ENCODE measurements at places on chromosomes 7 and 10. TPM values are rescaled to one million over a fixed set of nuclear protein-coding genes. Genes with fewer than 3 reads are reported as not detected.

The ELN gene
- 9.4 TPM for total RNA-seq

The SEC61A2 gene
- 1.3 TPM for total RNA-seq

The LIPM gene
- not detected for total RNA-seq

The TMEM168 gene
- total RNA-seq = 15.2 TPM

The WDR86 gene
- 3.5 TPM for total RNA-seq

The CRPPA gene
- 4.2 TPM for total RNA-seq

The FAM24B gene
- 0.84 TPM for total RNA-seq

The NPTX2 gene
- total RNA-seq = 57.4 TPM

The NKX1-2 gene
- total RNA-seq = not detected

The CHCHD1 gene
- total RNA-seq = 42.5 TPM

GRCh38 chr10:116931806-116932205 lies 73.2 kb downstream of the SHTN1 start:
- no peak for DNase-seq

DNA sequence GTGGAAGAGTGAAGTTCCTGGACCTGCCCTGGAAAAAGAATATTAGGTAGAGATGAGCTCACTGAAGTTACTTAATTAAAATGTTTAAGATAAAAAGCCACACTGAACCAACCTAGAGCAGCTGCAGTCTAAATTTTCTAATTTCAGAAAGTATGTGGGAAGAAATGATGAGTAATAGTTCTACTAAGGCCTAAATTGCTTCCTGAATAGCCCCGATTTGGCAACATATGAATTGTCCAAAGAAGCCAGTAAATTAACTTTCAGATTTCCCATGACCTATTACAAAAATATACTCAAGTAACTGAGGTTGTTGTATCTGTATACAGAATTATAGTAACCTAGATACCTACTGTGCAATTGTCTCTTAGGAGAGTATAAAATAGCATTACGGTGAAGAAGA lies 312.6 kb downstream of the IPMK start:
- no peak for DNase-seq

DNA sequence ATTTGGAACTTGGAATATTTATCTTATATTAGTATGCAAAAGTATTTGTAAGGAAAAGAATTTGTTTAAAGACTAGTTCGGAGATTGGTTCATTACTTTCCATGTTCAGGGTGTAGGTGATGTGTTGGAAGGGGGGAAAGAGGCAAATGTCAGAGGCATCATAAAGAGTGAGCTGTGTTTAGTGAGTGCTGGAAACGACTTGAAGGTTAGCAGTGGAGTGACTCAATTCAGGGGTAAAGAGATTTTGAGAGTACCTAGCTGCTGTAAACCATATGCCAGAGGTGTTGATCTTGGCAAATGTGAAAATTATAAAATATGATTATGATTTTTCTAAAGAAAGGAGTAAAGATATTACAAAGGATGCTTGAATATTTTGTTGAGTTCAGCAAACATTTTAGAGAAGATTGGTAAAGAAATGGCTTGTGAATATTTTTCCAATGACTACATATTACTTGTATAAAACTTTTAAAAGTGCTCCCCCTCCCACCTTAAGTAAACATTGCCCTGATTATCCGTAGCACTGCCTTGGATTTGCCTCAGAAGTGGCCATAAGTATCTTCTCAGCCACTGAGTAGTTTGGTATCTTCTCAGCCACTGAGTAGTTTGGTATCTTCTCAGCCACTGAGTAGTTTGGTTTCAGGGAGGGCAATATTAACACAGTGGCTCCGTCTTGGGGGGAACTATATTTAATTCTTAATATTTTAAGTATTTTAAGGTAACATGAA lies 51.5 kb downstream of the ZNRF2 start:
- no peak for DNase-seq

DNA sequence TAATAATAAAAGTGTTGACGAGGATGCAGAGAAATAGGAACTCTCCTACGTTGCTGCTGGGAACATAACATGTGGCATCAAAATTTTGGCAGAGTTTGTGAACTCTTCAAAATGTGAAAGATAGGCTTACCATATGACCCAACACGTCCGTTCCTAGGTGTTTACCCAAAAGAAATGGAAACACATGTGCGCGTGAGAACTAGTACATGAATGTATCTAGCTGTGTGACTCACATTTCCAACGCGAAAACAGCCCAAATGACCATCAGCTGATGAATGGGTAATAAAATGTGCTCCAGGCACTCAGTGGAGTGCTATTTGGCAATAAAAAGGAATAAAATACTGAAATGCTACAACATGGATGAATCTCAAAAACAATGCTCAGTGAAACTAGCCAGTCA lies 10.4 kb upstream of the ELFN1 start:
- no peak for DNase-seq

DNA sequence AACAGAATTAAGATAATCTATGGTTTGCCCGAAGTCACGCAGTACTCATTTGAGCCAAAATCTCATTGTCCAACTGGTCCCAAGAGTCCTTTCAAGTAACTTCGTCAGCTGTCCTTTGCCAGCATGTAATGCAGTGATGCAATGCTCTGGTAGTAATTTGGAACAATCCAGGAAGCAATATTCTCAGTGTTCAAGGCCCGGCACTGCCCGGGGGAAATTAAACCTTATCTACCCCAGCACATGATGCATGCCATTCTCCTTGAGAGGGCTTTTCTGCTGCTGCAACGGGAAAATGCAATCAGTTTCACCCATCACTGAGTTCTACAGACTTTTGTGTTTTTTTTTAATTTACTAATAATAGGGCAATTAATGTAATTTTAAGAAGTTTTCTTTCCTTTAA lies 77.6 kb upstream of the NME8 start:
- DNase-seq = no peak

DNA sequence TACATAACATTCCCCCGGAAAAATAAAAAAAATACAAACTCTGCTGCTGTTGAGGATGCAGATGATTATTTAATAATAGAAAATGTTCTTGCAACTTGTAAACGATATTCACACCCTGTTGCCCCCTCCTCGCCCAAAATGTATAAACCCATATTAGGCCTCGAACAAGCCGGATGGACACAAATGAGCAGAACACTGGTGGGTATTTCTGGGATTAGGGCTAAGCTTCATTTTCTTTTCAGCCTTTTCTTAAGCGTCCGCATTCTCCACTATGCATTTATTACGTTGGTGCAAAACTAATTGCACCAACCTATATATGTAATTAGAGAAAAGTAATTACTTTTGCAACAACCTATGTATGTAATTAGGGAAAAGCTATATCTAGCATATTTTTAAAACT lies 349 bp upstream of the GNG11 start:
- DNase-seq = no peak

- no peak for DNase-seq
Observed at GRCh38 chr7:44749992-44750391, 1.3 kb downstream of the ZMIZ2 start.

GRCh38 chr10:69329721-69330178 lies 51.5 kb downstream of the HK1 start:
- no peak for DNase-seq

GRCh38 chr10:99443500-99443899 lies 13.1 kb upstream of the GOT1 start:
- no peak for DNase-seq

DNA sequence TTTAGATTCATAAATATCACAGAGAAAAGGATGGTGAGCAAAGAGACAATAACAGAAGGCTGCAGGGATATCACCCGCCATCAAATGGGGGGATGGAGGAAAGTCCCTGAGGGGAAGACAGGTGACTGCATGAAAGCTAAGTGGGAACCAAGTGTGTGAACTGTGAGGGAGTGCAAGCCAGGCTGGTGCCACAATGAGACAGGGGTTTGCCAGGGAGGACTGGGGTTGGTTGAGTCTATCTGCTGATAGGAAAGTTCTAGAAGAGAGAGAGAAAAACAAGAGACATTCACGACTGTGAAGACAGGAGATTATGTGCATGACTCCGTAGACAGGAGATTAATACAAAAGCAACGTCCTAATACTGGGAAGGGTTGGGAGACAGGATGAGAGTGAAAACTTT lies 376.4 kb downstream of the PARD3 start:
- DNase-seq = no peak

DNA sequence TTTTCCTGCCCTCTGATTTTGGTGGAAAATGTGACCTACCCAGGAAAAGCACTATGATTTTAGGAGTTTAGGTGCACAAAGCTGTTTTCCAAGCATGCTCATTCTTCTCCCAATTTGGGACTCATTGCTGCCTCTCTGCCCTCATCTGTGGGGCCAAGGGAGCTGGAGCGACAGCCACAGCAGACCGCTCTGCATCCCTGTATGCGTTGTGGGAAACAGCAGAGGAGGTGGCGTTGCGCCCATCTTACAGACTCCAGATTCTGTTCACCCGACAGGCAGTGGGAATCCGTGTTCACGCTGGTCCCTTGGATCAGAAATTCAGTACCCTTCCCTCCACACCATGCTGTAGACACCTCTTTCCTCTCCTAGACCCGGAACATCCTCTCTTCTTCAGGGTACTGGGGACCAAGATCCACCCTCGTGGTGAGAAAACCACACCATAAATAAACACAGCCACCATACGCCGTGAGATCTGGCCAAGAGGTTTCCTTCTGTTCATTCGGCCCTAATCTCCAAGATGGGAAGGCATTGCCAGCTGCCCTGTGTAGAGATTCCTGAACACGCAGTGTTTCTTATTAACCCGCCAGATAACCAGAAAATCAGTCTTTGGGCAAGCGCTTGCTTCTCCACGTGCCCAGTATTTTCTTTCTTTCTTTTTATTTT lies 87.9 kb downstream of the CUX1 start:
- DNase-seq = no peak

DNA sequence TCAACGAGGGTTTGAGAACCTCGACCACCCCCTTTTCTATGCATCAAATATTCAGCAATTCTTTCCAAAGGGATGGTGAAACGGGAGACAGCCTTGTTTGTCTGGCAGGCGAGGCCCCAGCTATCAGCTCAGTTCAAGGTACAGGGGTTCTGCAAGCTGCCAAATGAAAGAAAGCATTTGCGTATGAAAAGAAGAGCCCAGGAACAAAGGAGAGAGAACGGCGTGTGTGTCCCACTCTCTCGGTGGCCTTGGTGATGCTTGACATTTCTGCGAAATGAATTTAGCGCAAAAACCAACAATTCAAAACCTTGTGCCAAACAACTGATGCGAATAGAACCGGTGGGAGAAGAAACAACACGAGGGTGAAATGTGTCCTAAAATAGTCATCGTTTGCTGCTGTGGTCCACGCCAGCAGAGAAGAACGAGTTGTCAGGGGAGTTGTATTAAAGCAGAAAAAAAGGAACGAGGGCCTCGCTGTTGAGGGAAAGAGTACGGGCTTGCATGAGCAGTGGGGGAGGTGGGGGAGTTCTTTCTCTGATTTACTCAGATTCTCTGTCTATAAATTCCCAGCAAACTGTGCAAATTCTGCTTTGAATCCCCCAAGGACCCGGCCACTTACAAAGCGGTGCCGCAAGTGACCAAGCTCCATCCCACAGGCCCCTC lies 97.7 kb downstream of the TMEM130 start:
- no peak for DNase-seq

DNA sequence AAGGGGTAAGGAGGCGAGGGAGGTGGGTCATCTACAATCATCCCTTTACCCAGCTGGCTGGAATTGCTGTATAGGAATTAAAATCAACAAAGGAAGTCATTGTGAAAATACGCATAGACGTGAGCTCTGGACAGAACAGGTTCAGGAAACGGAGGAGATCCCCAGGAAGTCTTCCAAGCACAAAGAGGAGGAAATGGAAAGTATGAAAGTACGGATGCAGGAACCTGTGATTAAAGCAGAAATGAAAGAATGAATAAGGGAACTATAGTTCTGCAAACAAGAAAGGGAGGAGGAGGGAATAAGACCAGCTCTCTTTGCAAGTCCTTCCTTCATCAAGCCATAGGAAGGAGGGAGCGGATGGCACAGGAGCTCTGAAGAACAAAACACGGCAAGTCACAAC lies 61.8 kb downstream of the PYROXD2 start:
- no peak for DNase-seq

All from adrenal gland (tissue), 19 donors.